ENCODE measurements at places on chromosomes 11 and 22.

DNA sequence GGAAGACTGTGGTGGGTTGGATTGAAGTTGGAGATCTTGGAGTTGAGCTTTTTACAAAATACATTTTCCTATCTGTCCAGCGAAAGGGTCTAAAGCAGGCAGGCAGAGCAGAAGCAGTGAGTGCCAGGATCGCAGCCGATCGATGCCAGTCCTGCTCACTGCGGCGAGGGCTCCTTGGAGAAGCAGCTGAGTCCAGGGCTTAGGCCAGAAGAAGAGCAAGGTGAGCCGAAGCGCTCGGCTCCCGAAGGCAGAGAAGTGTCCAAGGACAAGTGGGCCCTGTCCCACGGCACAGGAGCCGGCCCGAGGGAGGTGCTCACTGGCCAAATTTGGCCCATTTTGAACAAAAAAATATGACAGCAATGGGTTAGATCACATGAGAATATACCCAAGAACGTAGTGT is 637.8 kb downstream of the BRD1 start:
- DNase-seq, result no peak

- DNase-seq, result no peak
Observed at GRCh38 chr22:29344137-29344536, 28.6 kb upstream of the RASL10A start.

DNA sequence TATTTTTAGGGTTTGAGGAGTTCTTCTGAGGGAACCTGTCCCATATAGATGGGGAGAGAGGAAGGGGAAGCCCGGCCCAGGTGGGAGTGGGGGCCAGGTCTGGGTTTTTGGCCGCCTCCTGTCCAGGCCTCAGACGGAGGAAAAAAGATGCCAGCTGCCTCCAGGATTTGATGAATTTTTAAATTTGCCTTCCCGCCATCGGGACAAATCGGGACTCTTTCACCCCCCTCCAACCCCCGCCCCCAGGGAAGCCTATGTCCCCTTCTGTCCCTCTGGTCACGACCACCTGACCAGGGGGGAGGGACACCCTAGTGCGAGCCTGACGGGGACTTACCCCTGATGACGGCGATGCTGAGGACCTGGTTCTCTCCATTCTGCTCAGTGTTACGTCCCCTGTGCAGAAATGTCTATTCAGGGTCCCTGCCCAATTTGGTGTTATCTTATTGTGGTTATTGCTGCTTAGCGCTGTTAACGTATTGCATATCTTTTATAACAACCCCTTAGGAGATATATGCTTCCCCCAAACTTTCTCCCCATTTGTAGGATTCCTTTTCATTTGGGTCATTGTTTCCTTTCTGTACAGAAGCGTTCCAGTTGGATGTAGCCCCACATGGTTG is 115.9 kb upstream of the GRK3 start:
- no peak for DNase-seq

GRCh38 chr11:113363996-113364641 is 23.5 kb upstream of the ANKK1 start:
- DNase-seq, result no peak

- no peak for DNase-seq
Observed at GRCh38 chr11:78290293-78291176, 101.8 kb downstream of the USP35 start.

- no peak for DNase-seq
Observed at GRCh38 chr22:16965083-16965482, 42.9 kb downstream of the GAB4 start.

- DNase-seq, result no peak
Observed at GRCh38 chr11:80034801-80035200, 594.0 kb upstream of the TENM4 start.

DNA sequence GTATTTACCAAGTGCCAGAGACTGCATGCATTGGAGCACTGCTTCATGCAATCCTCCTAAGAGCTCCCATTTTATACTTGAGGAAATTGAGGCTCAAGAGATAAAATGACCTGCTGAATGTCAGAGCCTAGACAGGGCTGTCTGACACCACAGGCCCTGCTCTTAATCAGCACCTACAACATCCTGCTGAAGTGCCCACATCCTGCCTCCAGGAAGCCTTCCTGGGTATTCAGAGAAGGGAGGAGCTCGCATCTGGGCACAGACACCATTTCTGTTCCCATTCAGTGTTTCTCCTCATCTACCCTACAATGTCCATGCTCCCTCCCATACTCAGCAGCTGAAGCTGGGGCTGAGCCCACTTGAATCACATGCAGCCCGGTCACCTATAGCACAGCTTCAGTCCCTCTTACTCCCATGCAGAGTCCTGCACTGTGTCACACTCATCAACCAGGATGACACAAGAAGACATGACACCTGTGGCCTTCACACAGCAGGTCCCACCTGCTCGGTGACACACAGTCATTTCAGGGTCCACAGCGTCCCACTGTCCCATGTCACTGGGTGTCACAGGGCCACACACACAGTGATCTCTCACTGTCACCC is 53.1 kb downstream of the PDE2A start:
- no peak for DNase-seq

- no peak for DNase-seq
Observed at GRCh38 chr22:39205344-39206021, 39.3 kb downstream of the PDGFB start.

DNA sequence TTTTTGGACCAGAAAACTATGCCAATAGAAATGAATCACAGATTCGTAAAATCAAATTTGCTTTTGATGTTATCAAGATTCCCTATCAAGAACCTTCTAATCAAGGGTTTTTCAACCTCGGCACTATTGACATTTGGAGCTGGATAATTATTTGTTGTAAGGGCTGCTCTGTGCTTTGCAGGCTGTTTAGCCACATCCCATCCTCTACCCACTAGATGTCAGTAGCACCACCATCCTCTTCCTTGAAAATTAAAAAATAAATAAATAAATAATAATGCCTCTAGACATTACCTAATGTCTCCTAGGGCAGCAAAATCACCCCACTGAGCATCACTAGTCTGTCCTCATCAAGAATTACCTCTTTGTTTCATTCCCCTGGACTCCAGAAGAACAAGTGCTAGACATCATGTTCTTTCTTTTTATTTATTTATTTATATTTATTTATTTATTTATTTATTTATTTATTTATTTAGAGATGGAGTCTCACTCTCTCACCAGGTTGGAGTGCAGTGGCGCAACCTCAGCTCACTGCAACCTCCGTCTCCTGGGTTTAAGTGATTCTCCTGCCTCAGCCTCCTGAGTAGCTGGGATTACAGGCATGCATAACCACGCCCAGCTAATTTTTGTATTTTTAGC is 744.7 kb downstream of the KCNA4 start:
- DNase-seq, result no peak
